Stomach (tissue), 19 donors: ENCODE measurements at places on chromosomes 7 and 10. TPM values are rescaled to one million over a fixed set of nuclear protein-coding genes. Genes with fewer than 3 reads are reported as not detected.

- H3K27me3 ChIP-seq: peaks cover 37% of the 10 kb centered on the region
- H3K36me3 ChIP-seq: no peaks in the 10 kb centered on the region
- H3K27ac ChIP-seq: peak overlapping the region; percentile 74
Measured at GRCh38 chr10:13382703-13383398, 34.8 kb upstream of the SEPHS1 start.

GRCh38 chr7:30814700-30815387, 43.6 kb downstream of the MINDY4 start:
- H3K27me3 ChIP-seq: no peaks in the 10 kb centered on the region
- H3K4me3 ChIP-seq: no peak overlapping the region
- H3K36me3 ChIP-seq: no peaks in the 10 kb centered on the region
- DNase-seq: no peak
- no peaks in the 10 kb centered on the region for H3K4me1 ChIP-seq

GRCh38 chr10:6612371-6612770, 32.3 kb upstream of the PRKCQ start:
- no peak overlapping the region for H3K4me3 ChIP-seq
- H3K4me1 ChIP-seq: no peaks in the 10 kb centered on the region
- H3K27me3 ChIP-seq: no peaks in the 10 kb centered on the region
- H3K27ac ChIP-seq: no peak overlapping the region
- no peaks in the 10 kb centered on the region for H3K36me3 ChIP-seq

DNA sequence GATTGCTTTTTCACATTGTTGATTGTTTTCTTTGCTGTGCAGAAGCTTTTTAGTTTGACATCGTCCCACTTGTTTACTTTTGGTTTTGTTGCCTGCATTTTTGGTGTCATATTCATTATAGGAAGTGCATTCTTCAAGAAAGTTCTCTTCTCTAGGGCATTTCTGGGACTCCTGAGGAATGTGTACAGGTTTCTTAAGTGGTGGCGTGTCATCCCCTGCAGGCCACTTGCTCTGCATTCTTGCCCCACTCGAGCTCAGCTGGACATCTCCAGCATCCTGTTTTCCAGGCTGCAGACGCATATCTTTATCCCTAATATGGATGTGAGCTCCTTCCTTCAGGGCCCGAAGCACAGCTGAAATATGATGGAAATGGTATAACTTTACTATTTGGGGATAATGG, 255.6 kb upstream of the HABP2 start:
- no peaks in the 10 kb centered on the region for H3K27me3 ChIP-seq
- no peaks in the 10 kb centered on the region for H3K36me3 ChIP-seq
- no peak overlapping the region for H3K27ac ChIP-seq
- H3K4me1 ChIP-seq: peaks cover 5% of the 10 kb centered on the region
- H3K4me3 ChIP-seq: no peak overlapping the region

HSPA14 gene
- total RNA-seq: 25.9 TPM

GRCh38 chr10:100325158-100325557, 4.9 kb downstream of the PKD2L1 start:
- no peak overlapping the region for H3K4me3 ChIP-seq
- no peaks in the 10 kb centered on the region for H3K27me3 ChIP-seq
- peak; percentile 34 for DNase-seq
- no peaks in the 10 kb centered on the region for H3K36me3 ChIP-seq
- H3K4me1 ChIP-seq: peaks cover 14% of the 10 kb centered on the region
- no peak overlapping the region for H3K27ac ChIP-seq

DNA sequence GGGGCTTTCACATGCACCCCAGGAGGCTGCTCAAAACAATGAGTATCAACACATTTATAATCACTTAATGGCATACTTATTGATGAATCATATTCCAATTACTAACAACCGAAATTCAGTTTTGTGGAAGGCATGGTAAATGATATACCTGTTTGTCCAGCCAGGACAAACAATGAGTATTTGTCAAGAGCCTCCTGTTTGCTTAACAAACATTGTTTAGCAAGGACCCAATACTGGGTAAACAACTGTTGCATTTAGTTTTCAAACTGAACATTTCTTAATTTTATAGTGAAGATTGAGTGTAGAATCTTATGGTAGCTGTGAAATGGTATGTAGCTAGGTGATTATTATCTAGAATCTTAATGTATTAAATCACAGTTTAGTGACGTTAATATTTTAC, 473.7 kb downstream of the ATRNL1 start:
- H3K4me3 ChIP-seq: no peak overlapping the region
- DNase-seq: no peak
- H3K27ac ChIP-seq: no peak overlapping the region

TRIM50 gene
- 36.5 TPM for total RNA-seq
